ENCODE measurements at places on chromosomes 2 and 18.
A peak's percentile ranks its signal among the peaks of the same experiment; 100 is the strongest.

DNA sequence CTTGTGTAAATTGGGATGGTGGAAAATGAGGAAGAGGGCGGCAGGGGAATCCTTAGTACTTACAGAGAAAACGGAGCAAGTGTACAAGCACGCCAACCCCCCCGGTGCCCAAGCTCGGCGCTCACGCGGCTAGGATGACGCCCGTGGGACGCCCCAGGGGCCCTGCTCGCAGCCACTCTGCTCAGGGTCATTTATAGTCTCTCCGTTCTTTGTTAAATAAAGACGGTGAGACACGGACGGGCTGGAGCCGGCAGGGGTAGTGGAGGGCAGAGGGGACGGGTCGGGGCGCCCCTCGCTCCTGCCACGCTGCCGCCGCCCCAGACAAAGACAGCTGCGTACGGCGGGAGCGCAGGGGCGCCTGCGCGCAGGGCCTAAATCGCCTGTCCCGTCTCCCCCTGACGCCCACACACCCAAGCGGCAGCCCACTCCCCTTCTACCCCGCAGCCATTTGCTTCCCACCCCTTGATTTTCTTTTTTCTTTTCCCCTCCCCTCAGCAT is 37.8 kb downstream of the PCBP1 start:
- DNase-seq, result no peak

GRCh38 chr2:44777036-44777435 is 164.5 kb upstream of the SIX3 start:
- no peak for DNase-seq

- no peak for DNase-seq
Measured at GRCh38 chr2:100879296-100879695, 59.4 kb downstream of the NPAS2 start.

DNA sequence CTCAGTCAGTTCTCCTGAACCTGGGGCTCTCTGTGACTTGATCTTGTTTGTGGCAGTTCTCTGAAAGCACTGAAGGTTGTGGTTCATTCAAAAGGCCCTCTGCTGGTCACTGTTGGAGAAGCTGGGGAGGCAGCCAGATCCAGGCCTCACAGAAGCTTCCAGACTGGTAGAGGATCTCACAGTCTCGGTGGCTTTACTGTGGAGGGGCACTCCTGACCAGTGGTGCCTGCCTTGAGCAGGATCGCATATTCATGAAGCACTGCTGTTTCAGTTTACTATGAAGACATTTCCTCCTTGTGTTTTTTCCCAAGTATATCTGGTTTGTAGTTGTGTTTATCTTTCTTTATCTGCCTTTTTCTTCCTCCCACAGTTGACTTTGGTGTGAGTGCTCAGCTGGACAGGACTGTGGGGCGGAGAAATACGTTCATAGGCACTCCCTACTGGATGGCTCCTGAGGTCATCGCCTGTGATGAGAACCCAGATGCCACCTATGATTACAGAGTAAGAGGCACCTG is 133.9 kb downstream of the MAP4K4 start:
- DNase-seq, result peak; percentile 25

DNA sequence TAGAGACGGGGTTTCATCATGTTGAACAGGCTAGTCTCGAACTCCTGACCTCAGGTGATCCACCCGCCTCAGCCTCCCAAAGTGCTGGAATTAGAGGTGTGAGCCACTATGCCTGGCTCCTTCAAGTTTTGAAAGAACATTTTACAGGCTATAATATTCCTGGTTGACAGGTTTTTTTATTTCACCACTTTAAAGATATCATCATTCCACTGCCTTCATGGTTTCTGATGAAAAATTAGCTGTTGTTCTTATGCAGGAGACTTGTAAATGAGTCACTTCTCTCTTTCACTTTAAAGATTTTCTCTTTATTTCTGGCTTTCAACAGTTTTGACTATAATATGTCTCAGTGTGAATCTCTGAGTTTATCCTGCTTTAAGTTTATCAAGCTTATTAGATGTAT is 7.9 kb upstream of the ARPC2 start:
- DNase-seq, result no peak

DNA sequence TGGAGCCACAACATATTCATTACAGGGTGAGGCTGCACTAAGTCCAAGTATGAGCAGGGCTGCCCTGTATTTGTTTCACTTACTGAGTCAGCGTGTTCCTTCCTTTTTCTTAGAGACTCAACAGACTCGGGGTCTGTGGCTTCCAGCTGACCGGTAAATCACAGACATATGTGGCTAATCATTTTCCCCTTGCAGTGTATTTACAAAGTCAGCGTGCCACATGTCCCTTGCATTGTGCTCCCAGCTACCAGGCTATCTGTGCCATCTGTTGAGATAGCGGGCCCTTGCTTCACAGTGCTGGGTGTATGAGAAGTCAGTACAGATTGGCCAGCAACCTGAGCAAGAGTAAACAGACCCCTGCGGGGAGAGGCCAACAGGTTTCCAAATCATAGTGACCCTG is 254.3 kb downstream of the LRRTM1 start:
- DNase-seq, result no peak

- DNase-seq, result no peak
Measured at GRCh38 chr2:171726847-171727450, 39.7 kb downstream of the DYNC1I2 start.

DNA sequence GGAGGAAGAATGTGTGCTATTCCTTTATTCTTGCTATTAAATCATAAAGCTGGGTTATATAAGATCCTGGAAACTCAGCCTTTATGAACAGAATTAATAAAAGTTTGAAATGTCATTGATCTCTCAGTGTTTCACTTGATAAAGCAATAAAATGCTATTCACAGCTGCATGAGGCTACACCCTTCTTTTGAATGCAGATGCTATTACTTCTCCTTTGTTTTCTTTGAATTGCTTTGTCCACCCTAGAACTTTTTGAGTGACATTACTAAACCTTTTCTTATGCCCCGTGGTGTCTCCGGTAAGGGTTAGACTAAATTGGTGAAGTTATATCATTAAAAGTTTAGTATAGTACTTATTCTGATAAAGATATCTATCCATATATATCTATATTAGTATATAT is 18.9 kb downstream of the SERPINB5 start:
- no peak for DNase-seq

DNA sequence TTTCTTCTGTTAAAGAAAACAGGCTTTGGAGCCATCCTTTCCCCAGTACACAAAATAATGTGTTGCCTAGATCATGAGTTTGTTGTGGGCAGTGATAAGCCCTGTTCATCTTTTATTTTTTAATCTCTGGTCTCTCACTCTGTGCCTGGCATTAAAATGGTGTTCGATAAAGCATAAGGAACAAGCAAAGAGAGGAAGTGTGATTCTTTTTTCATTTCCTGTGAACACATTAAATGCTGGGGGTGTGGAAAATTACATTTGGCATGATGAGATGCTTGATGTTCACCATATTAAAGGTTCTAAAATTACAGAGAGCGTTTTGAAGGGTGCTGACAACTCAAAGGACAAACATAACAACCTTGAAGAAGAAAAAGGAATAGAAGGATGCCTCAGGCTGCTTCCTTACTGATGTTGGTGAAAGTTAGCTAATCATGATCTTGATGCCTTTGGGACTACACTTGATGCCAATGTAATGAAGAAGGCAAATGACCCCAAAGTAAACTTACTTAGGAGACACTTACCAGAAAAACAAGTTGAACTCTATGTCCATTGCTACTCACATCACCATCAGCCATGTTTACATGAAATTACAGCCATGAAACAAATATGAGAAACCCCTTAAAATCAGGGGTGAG is 33.0 kb downstream of the TMEFF2 start:
- DNase-seq, result no peak

GRCh38 chr18:4068552-4069158 is 386.5 kb downstream of the DLGAP1 start:
- no peak for DNase-seq

- no peak for DNase-seq
Measured at GRCh38 chr18:12254820-12255511, 805 bp downstream of the CIDEA start.

GRCh38 chr2:3073704-3074103 is 303.9 kb downstream of the EIPR1 start:
- no peak for DNase-seq

DNA sequence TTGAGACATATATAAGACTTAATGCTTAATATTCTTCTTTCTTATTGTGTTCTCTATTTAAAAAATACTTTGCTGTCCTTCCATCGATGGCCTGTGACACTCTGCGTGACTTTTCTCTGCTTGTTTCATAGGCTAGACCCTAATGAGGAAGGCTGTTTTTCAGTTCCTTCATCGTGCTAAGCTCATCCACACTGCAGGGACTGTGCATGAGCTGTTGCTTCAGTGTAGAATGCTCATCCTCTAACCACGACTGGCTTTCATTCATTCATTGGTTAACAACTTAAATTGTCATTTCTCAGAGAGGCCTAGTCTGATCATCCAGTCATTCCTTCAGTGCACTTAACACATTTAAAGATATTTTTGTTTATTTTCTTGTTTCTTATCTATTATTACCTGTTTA is 134.4 kb downstream of the CCDC85A start:
- DNase-seq, result no peak

DNA sequence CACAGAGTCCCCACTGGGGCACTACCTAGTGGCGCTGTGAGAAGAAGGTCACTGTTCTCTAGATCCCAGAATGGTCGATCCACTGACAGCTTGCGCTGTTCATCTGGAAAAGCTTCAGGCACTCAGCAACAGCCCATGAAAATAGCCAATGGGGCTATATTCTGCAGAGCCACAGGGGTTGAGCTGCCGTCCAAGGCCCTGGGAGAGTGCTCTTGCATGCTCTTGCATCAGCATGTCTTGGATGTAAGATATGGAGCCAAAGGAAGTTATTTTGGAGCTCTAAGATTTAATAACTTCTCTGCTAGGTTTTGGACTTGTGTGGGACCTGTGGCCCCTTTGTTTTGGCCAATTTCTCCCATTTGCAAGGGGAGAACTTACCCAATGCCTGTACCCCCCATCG is 164.7 kb upstream of the HNMT start:
- no peak for DNase-seq

DNA sequence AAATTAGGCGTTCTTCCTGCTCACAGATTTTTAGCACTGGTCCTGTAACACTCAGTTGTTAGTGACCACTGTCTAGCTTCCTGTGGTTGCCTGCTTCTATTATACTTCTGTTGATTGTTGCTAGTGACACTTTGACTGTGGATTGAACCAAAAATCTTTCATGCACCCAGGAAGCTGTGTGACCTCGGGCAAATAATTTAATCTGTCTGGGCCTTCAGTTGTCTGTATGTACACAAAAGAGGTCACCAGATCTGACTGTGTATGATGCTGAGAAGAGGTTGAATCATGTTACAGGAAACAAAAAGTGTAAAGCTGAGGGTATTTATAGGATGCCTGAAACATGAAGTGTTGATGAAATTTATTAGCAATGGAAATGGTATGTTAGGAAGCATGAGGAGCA is 12.7 kb downstream of the ICOS start:
- no peak for DNase-seq

DNA sequence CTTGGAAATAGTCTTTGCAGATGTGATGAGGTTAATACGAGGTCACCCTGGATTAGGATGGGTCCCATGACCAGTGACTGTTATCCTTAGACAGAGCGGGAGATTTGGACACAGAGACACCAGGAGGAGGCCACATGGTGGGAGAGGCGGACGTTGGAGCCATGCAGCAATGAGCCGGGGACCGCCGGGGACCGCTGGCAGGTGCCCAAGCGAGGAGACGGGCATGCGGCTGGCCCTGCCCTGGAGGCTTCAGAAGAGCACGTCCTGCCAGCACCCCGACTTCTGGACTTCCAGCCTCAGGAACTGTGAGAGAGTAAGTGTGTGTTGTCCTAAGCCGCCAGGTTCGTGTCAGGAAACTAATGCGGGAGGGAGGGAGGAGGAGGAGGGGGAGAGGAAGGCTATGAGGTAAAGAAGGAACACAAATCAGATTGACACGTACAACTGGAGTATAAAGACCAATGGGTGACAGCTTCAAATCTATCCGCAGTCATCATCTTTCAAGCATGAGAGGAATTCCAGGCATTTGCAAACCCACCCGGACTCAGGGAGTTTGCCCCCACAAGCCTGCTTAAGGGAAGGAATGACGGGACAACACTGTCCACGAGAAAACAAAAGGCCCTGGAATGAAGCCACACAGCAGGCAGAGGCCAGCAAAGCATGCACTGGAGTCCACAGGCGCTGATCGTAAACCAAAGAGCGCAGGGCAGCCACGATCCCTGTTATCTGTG is 11.6 kb upstream of the BOK start:
- DNase-seq, result no peak

GRCh38 chr2:119644186-119644585 is 34.8 kb upstream of the TMEM177 start:
- no peak for DNase-seq

GRCh38 chr2:224055101-224055500 is 16.0 kb upstream of the SERPINE2 start:
- DNase-seq, result no peak

DNA sequence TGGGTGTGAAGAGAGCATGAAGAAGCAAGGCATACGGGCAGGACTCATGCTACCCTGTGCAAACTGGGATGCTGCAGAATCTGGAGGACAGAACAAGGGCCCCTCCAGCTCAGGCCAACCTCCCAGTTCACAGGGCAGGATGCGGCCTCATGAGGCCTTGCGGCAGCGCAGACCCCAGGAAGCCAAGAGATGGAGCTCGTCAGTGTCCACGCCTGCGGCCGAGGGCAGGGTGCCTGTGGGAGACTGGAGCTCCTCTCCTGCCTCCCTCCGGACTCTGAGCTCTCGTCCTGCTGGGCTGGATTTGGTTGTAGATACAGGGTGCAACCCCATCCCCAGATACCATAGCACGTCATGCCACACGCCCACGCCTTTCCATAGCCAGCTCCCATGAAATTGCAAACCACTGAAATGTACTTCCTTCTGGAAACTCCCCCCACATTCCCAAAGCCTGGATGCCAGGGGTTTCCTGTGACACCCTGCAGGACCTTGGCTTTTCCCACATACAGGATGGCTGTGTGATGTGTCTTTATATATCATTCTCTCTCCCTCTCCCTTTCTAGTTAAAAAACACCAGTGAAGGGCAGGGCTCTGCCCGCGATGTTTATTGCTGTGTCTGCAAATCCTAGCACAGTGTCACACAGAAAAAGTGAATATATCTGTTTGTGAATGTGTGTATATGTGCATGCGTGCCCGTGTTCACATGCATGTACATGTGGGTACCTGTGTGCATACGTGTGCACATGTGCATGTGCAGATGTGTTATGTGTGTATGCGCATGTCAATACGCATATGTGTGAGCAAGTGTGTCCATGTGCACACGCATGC is 12.3 kb upstream of the SNTG2 start:
- no peak for DNase-seq
